ENCODE measurements at places on chromosomes 5 and 9. TPM values are rescaled to one million over a fixed set of nuclear protein-coding genes. Genes with fewer than 3 reads are reported as not detected.

Gene GBGT1
- total RNA-seq = 22.2 TPM

Gene CDH10
- total RNA-seq = 0.21 TPM

Gene MZB1
- total RNA-seq = 8.8 TPM

Gene APBB3
- total RNA-seq = 23.2 TPM

Gene ANKRD31
- total RNA-seq = 0.09 TPM

Gene SPINK6
- 0.42 TPM for total RNA-seq

GRCh38 chr5:33143405-33144123 is 297.2 kb upstream of the TARS1 start:
- no peaks in the 10 kb centered on the region for H3K27me3 ChIP-seq
- H3K27ac ChIP-seq = no peak overlapping the region
- no peaks in the 10 kb centered on the region for H3K4me1 ChIP-seq
- DNase-seq = no peak
- H3K4me3 ChIP-seq = no peak overlapping the region

GRCh38 chr5:178589180-178590140 is 733 bp downstream of the COL23A1 start:
- peaks cover 23% of the 10 kb centered on the region for H3K4me1 ChIP-seq
- peak overlapping the region; percentile 46 for H3K4me3 ChIP-seq
- no peaks in the 10 kb centered on the region for H3K27me3 ChIP-seq
- H3K27ac ChIP-seq = no peak overlapping the region
- DNase-seq = no peak

GRCh38 chr9:69937360-69937759 is 106.3 kb upstream of the MAMDC2 start:
- no peaks in the 10 kb centered on the region for H3K4me1 ChIP-seq
- H3K27ac ChIP-seq = no peak overlapping the region
- no peaks in the 10 kb centered on the region for H3K36me3 ChIP-seq
- no peak for DNase-seq
- H3K4me3 ChIP-seq = no peak overlapping the region

- no peak overlapping the region for H3K27ac ChIP-seq
- H3K36me3 ChIP-seq = no peaks in the 10 kb centered on the region
- H3K4me3 ChIP-seq = no peak overlapping the region
- peaks cover 7% of the 10 kb centered on the region for H3K4me1 ChIP-seq
- H3K27me3 ChIP-seq = no peaks in the 10 kb centered on the region
These were observed 159.2 kb downstream of the ARRDC3 start for GRCh38 chr5:91223886-91224285.

DNA sequence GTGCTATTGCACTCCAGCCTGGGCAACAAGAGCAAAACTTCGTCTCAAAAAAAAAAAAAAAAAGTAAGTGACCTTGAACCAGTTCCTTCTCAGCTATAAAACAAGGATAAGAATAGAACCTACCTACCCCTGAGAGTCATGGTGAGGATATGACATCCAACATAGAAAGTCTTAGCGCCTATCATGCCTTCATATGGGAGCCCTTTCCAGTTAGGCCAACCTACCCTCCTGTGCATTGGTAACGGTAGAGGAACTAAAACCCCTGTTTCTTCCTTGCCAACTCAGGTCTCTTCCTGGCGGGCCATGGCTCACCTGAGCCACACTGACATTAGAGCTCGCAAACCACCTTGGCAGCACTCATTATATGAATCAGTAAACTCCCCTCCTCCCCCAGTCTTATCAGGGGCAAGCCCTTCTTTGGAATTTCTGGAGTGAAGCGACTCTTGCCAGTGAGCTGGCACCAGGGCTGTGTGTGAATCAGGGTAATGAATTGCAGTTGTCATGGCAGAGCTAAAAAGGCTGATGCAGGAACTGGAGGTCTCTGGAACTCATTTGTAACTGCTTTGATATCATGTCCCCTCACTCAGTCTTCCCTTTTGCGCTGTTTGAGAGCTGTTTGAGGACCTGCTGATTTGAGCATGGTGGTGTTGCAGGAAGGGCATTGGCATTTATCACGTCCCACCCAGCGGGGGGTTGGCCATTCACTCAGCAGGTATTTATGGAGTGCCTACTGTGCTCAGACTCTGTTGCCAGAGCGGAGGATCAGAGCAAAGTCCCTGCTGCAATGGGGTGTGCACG is 10.3 kb downstream of the WWC1 start:
- H3K27ac ChIP-seq = peak overlapping the region; percentile 13
- H3K36me3 ChIP-seq = no peaks in the 10 kb centered on the region
- no peaks in the 10 kb centered on the region for H3K27me3 ChIP-seq
- no peaks in the 10 kb centered on the region for H3K4me1 ChIP-seq
- H3K4me3 ChIP-seq = no peak overlapping the region
- DNase-seq = no peak

DNA sequence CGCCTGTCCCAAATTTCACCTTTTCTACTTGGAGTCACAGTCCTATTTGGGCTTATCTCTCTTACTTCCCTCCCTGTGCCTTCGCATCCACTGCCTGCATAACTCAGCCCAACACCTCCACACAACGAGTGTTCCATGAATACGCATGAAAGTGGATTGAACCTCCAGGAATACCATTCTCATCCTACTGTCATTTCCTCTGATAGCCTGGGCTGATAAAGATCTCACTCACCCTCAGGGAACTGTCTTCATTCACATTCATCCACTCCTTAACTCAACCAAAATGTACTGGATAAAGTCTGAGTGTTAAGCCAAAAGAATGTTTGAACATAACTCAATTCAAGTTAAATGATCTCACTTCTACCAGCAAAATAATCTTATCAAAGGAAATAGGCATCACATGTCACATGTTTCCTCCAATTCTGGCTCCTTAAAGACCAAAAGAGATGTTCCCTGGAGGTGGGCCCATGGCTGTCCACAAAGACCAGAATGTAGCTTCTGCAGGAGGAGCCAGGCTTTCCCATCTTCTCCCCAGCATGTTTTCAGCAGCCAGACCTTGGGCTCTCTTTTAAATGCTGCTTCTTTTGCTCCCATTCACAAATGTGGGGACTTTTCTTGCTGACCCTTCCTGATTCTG is 28.4 kb upstream of the TRIO start:
- no peaks in the 10 kb centered on the region for H3K4me1 ChIP-seq
- H3K36me3 ChIP-seq = no peaks in the 10 kb centered on the region
- DNase-seq = no peak
- no peak overlapping the region for H3K4me3 ChIP-seq

DNA sequence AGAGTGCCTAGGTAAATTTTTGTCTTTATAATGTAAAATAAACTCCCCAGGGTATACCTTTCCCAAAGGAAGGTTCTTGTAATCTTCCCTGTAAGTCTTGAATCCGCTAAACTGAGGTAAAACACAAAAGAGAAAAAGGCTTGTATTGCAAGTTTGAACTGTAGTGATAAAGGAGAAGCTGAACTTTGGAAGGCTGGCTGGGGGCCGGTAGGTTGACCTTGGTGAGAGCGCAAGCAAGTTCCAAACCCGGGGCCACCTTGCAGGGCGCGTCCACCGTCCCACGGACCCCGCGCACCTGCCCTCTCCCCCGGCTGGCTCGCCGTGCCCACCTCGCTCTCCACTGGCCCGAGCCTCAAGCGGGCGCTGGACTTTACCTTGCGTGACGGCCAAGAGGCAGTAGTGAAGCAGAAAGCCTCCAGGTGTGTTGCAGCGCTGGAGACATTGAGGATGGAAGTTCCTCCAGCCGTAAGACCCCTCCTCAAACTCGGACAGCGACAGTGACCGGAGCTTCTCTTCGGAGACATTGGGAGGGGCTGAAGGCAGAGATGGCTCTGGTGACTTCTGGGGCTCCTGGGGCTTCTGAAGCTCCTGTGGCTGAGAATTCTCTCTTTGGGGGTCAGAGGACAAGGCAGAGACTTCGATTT is 428 bp downstream of the SLCO4C1 start:
- peak overlapping the region; percentile 60 for H3K27ac ChIP-seq
- no peaks in the 10 kb centered on the region for H3K36me3 ChIP-seq
- peaks cover 6% of the 10 kb centered on the region for H3K27me3 ChIP-seq
- peak; percentile 40 for DNase-seq
- H3K4me3 ChIP-seq = peak overlapping the region; percentile 55
- H3K4me1 ChIP-seq = peaks cover 14% of the 10 kb centered on the region

DNA sequence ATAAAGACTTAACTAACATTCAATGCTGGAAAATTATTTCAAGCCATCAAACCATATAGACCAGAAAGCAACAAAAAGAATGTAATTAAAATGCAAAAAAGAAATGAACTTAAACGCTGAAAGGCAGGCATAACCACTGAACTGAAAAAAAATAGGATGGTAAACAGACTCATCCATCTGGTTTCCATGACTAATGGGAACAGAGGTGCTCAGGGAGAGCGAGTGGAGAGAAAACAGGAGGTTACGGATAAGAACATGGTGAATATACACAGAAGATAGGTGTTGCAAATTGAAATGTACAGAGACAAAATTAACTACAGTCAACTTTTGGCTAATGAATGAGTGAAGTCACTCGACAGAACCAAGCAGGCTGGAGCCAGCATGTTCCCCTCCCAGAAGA is 43.5 kb upstream of the RNF38 start:
- H3K27ac ChIP-seq = no peak overlapping the region
- H3K4me3 ChIP-seq = no peak overlapping the region
- no peak for DNase-seq

DNA sequence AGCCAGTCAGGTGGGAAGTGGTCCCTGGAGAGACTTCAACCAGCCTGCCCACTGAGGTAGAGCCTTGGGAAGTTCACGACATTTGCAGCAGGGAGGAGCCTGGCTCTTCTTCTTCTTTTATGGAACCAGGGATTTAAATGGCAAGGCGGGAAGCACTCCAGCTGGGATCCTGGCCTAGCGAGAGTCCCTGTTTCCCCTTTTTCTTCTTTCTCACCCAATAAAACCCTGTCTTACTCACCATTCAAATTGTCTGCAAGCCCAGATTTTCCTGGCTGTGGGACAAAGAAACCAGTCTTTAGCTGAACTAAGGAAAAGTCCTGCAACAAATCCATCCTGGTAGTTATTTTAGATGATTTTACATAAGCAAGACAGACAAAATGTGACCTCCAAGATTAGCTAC is 503.7 kb downstream of the CDH10 start:
- no peak overlapping the region for H3K27ac ChIP-seq
- no peaks in the 10 kb centered on the region for H3K27me3 ChIP-seq
- H3K36me3 ChIP-seq = no peaks in the 10 kb centered on the region

DNA sequence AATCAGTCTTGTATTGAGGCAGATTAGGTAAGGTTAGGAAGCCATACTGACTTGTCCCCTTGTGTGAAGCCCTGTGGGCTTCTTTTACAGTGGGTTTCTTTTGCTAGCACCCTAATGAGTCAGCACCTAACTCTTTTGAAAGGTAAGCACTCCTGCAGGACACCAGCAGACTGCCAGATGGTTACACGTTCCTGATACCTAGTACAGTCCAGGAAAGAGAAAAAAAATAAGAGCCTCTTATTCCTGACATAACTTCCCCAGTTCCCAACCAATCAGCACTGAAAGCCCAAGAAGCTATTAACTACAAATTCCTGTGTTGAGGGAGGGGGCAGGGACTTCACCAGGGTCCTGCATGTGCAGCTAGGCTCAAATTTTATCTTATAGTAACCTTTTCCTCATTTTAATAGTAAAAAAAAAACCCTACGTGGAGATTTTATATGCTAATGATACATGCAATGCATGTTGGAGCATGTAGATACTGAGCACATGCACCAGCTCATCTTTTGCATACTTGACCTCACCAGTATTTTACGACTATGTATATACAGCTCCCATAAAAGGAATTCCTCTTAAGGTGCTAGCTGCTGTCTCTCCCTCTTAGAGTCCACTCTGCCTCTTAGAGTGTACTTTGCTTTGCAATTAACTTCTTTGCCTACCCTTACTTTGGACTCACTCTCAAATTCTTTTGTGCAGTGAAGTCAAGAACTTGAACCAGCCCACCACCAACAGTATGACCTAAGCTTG is 84.7 kb upstream of the RORB start:
- DNase-seq = no peak
- H3K4me3 ChIP-seq = no peak overlapping the region
- no peaks in the 10 kb centered on the region for H3K4me1 ChIP-seq
- H3K27ac ChIP-seq = no peak overlapping the region
- no peaks in the 10 kb centered on the region for H3K36me3 ChIP-seq

DNA sequence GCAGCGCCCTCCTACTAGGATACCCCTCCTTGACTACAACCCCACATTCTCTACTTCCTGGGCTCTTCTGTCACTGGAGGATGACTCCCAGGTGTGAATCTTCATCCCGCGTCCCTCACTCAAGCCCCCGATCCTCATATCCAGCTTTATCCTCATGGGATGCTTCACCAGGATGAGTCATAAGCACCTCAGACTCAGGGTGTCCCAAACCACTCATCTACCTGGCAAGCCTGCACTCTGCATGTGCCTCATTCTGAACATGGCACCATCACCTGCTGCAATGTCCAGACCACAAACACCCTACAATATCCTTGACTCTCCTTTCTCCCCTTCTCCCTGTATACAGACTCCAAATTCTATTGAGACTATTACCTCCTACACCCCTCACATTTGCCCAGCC is 1.5 kb upstream of the TGFBI start:
- H3K4me1 ChIP-seq = peaks cover 11% of the 10 kb centered on the region
- no peak overlapping the region for H3K27ac ChIP-seq
- no peaks in the 10 kb centered on the region for H3K36me3 ChIP-seq
- no peak for DNase-seq
- H3K27me3 ChIP-seq = no peaks in the 10 kb centered on the region

DNA sequence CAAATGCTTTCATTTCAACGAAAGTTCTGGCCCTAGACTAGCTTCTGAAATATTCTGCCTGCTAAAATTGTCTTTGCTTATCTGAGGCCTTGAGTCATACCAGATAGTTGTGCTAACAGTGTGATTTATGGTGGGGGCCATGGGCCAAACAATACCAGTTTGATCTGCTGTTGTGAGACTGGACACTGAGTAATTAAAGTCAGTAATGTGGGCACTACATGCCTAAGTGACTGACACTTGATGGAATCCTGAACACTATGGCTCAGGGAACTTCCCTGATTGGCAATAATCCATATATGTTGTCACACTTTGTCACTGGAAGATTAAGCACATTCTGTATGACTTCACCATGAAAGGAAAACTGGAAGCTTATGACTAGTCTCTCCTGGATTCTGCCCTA is 127.6 kb upstream of the CYLC2 start:
- no peak overlapping the region for H3K4me3 ChIP-seq
- H3K27me3 ChIP-seq = no peaks in the 10 kb centered on the region
- H3K27ac ChIP-seq = no peak overlapping the region
- DNase-seq = no peak

GRCh38 chr5:43427306-43427705 is 15.1 kb upstream of the CCL28 start:
- no peaks in the 10 kb centered on the region for H3K27me3 ChIP-seq
- peaks cover 3% of the 10 kb centered on the region for H3K4me1 ChIP-seq
- no peak for DNase-seq

- peaks cover 7% of the 10 kb centered on the region for H3K4me1 ChIP-seq
- H3K36me3 ChIP-seq = no peaks in the 10 kb centered on the region
- no peak for DNase-seq
- H3K4me3 ChIP-seq = no peak overlapping the region
- no peak overlapping the region for H3K27ac ChIP-seq
These were observed 9.3 kb upstream of the SPATA24 start for GRCh38 chr5:139413153-139413552.

Measured in left lung (tissue), 14 donors.